ENCODE measurements at places on chromosomes 7 and 10. TPM values are rescaled to one million over a fixed set of nuclear protein-coding genes. Genes with fewer than 3 reads are reported as not detected.

- no peak for DNase-seq
- peaks cover 13% of the 10 kb centered on the region for H3K4me1 ChIP-seq
- no peaks in the 10 kb centered on the region for H3K27me3 ChIP-seq
Measured at GRCh38 chr7:38452681-38453108, 178.5 kb downstream of the AMPH start.

GRCh38 chr7:100433592-100434296 lies 2.6 kb downstream of the PPP1R35 start:
- no peak for DNase-seq
- no peaks in the 10 kb centered on the region for H3K27me3 ChIP-seq
- H3K27ac ChIP-seq: peak overlapping the region; percentile 35
- H3K36me3 ChIP-seq: peaks cover 27% of the 10 kb centered on the region
- peaks cover 43% of the 10 kb centered on the region for H3K4me1 ChIP-seq
- H3K4me3 ChIP-seq: peak overlapping the region; percentile 77

GRCh38 chr7:4071370-4072058 lies 610.6 kb upstream of the FOXK1 start:
- no peaks in the 10 kb centered on the region for H3K27me3 ChIP-seq
- peak; percentile 56 for DNase-seq
- H3K27ac ChIP-seq: no peak overlapping the region
- H3K4me3 ChIP-seq: no peak overlapping the region
- no peaks in the 10 kb centered on the region for H3K36me3 ChIP-seq
- H3K4me1 ChIP-seq: no peaks in the 10 kb centered on the region

GRCh38 chr10:381805-382204 lies 246.6 kb downstream of the ZMYND11 start:
- no peaks in the 10 kb centered on the region for H3K4me1 ChIP-seq
- peaks cover 49% of the 10 kb centered on the region for H3K36me3 ChIP-seq

GRCh38 chr10:84783386-84783785 lies 455.0 kb downstream of the CCSER2 start:
- H3K27me3 ChIP-seq: peaks cover 19% of the 10 kb centered on the region
- no peaks in the 10 kb centered on the region for H3K36me3 ChIP-seq
- no peak overlapping the region for H3K4me3 ChIP-seq
- DNase-seq: no peak
- H3K27ac ChIP-seq: no peak overlapping the region

- no peak overlapping the region for H3K27ac ChIP-seq
- no peaks in the 10 kb centered on the region for H3K4me1 ChIP-seq
- H3K4me3 ChIP-seq: no peak overlapping the region
Measured at GRCh38 chr10:117936976-117937375, 109.8 kb downstream of the RAB11FIP2 start.

GRCh38 chr7:36289833-36290661 lies 99.6 kb upstream of the ANLN start:
- no peak for DNase-seq
- H3K27ac ChIP-seq: no peak overlapping the region
- no peaks in the 10 kb centered on the region for H3K36me3 ChIP-seq
- H3K4me1 ChIP-seq: peaks cover 21% of the 10 kb centered on the region

GPC2 gene
- total RNA-seq: 8.1 TPM

AKR1D1 gene
- total RNA-seq: not detected

EVX1 gene
- not detected for total RNA-seq

AOC1 gene
- total RNA-seq: not detected
